ENCODE measurements at places on chromosomes 7 and 10.

- DNase-seq = no peak
Observed at GRCh38 chr7:66344166-66344565, 139.0 kb downstream of the TPST1 start.

- DNase-seq = no peak
Observed at GRCh38 chr7:103240806-103241205, 56.4 kb upstream of the PMPCB start.

GRCh38 chr10:26081459-26081858 is 135.1 kb upstream of the GAD2 start:
- no peak for DNase-seq

DNA sequence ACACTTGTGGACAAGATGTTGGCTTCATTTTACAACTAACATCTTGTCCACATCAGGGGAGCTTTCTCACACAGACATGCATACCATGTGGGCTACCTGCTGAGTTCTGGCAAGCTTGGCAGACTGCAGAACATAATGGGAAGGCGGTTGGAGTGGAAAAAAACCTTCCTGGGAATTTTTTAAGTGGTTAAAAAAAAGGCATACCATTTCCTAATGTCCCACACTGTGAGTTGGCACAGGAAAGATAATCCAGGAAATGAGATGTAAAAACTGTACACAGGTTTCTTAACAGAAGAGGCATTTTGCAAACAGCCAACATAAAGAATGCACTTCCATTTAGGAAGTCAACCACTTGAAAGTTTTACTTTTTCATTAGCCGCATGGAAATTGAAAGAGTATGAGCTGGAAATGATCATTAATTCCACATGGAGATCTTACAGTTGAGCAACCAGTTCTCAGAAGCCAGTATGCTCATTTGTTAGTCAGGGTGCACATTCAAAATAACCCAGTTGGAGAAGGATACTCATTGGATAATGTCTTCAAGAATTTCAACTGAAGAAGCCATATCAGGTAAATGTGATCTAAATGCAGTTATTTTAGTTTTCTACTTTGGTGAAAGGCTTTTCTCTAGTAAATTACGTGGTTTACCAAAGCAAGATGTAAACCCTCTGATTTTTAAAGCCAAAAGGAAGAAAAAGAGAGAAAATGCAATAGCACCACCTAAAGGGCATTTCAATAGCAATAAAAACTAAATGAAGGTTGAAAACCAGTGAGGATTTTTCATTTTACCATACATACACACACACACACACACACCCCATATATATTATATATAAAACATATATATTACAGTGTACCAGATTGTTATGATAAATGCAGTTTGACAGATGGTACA is 194.0 kb downstream of the TAX1BP1 start:
- DNase-seq = no peak

DNA sequence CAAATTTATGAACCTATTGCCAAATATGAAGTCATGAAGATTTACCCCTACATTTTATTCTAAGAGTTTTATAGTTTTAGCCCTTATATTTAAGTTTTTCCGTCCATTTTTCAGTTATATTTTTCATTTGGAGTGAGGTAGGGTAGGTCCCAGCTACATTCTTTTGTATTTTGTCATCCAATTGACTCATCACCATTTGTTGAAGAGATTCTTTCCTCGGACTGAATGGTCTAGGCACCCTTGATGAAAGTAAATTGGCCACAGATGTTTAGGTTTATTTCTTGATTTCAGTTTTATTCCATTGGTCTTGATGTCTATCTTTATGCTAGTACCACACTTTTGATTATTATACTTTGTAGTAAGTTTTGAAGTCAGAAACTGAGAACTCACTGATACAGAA is 22.7 kb downstream of the CYP2C19 start:
- DNase-seq = no peak

DNA sequence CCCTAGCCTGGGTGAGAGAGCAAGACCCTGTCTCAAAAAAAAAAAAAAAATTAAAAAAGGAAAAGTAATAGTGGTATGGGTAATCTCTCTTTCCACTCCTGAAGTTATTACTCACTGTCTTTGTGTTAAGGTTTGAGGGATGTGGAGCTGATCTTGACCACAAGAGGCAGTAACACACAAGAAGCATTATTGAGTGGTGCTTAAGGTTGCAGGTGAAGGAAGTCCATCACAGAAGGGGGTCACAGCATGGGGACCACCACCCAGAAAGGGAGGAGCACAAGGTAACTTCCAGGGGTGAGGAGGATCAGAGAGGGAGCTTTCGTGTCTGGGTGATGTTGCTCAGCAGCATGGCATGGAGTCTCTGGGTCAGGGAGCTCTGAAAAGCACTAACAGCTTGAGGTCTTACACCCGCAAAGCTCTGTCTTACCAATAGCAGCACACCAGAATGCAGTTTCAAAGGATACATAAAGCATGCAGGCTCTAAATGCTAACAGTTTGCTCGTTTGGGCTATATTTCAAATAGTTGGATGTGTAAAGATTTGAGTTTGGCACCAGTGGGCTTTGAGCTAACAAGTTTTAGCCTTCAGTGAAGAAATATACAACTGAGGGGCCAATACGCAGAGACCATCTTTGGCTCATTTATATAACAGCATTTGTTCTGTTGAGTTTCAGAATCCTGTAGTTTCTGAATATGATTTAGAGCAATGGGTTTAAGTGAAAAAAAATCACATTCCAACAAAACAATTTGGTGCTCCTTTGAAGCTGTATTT is 100.4 kb upstream of the DNAJC1 start:
- DNase-seq = no peak

DNA sequence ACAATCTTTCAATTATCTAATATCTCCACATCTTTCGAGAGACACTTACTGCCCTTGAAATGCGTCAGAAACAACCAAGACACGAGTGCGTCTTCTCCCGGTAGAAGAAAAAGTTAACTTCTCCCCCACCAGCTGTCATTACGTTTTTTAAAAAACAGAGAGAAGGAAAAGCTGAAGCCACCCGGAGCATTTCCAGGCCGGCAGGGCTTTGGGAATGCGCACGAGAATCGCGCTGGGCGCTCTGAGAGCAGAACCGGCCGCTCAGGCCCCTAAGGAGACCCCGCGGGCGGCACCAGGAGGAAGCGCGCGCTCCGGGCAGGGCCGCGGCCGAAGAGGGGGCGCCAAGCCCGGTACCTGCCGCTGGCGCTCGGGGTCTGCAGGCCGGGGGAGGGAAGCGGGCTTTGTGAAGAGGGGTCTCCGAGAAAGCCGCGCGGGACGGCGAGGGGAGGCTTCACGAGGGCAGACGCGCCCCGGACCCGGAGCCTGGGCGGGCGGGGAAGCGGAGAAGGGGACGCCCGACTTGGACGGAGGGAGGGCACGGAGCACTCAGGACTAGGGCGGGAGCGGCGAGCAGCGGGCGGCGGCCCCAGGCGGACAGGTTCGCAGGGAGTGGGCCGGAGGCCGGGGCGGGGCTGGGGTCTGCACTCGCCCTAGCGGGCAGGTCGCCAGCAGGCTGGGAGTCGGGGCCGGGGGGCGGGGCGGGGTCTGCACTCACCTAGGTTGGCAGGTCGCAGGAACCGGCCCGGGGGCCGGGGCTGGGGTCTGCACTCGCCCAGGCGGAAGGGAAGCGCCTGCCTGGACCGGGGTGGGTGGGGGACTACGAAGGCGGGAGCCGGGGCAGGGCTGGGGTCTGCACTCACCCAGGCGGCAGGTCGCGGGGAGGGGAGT is 932 bp downstream of the ESYT2 start:
- DNase-seq = no peak

GRCh38 chr7:99827040-99827778 is 604 bp upstream of the CYP3A43 start:
- DNase-seq = no peak

GRCh38 chr10:69405221-69405620 is 11.5 kb downstream of the TACR2 start:
- DNase-seq = no peak

GRCh38 chr10:110754375-110755105 is 110.4 kb downstream of the RBM20 start:
- DNase-seq = no peak

GRCh38 chr10:92508866-92509265 is 65.0 kb downstream of the IDE start:
- no peak for DNase-seq

GRCh38 chr10:94524146-94524545 is 21.4 kb upstream of the HELLS start:
- no peak for DNase-seq

DNA sequence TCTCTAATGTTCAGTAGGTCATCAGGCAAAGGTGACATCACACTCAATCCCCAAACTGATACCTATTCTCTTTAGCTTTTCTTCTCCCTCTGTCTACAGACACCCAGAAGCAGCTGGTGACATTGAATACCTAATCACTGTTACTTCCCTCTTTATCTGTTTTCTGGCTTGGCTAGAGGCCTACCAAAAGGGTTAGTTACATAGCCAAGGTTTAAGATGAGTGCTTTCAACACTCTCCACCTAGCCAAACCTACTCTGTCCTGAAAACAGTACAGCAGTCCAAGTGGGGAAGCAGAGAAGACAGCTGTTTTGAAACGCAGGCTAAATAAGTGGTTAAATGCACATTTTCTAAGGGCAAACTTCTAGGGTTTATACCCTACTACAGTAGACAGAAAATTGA is 39.4 kb downstream of the CCNJ start:
- no peak for DNase-seq

DNA sequence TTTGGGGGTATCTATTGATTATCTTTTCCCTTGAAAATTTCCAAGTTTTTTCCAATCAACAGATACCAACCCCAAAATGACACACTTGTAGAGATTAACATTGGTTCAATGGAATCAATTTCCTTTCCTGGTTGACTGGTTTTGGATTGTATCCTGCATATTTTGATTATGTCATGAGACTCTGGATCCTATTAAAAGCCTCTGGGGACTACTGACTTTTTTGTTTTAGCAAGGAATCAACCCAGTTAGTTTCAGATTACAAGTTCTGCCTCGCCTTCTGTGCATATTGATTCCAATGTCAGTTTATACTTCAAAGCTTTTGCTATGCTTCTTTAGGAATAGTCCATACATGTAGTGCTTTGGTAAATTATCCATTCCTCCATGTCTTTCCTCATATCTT is 29.2 kb downstream of the COPG2 start:
- DNase-seq = no peak

GRCh38 chr7:81577642-81578340 is 192.1 kb downstream of the HGF start:
- no peak for DNase-seq

GRCh38 chr7:143303733-143304132 is 12.2 kb upstream of the CLCN1 start:
- no peak for DNase-seq

- DNase-seq = no peak
Observed at GRCh38 chr7:24922099-24922773, 57.7 kb downstream of the OSBPL3 start.

GRCh38 chr7:55483046-55483445 is 89.3 kb downstream of the VOPP1 start:
- DNase-seq = no peak

- no peak for DNase-seq
Observed at GRCh38 chr7:127107601-127108007, 145.1 kb downstream of the GRM8 start.

GRCh38 chr7:39075210-39075609 is 97.5 kb downstream of the POU6F2 start:
- DNase-seq = no peak

DNA sequence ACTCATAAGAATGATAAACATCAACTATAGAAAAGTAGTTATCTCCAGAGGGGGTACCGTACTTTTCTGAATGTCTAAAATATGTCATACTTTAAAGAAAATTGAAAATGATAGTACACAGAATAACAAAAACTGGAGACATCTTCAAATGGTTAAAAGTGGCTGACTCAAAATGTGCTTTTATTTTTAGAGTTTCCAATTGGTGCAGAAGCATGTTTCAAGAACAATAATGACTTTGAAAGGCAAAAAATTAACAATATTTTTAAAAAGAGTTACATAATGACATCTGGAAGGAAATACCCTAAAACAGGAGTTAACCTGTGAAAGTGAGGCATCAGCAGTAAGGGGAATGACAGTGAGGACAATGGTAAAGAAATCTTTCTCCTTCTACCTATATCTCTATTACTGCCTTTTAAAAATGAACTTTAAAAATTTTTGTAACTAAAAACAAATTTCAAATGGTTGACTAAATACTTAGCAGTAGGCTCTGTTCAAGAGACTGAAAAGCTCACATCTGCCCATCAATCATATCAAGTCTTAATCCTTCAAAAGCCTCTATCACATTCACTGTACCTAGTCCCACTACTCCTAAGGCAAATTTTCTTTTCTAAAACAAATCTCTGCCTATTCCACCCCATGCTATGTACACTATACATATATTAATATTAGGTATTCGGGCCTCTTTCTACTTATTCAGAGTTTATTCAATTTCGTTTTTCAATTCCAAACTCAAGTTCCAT is 3.0 kb downstream of the ASZ1 start:
- no peak for DNase-seq

- no peak for DNase-seq
Observed at GRCh38 chr7:69448071-69448470, 150.2 kb upstream of the AUTS2 start.

DNA sequence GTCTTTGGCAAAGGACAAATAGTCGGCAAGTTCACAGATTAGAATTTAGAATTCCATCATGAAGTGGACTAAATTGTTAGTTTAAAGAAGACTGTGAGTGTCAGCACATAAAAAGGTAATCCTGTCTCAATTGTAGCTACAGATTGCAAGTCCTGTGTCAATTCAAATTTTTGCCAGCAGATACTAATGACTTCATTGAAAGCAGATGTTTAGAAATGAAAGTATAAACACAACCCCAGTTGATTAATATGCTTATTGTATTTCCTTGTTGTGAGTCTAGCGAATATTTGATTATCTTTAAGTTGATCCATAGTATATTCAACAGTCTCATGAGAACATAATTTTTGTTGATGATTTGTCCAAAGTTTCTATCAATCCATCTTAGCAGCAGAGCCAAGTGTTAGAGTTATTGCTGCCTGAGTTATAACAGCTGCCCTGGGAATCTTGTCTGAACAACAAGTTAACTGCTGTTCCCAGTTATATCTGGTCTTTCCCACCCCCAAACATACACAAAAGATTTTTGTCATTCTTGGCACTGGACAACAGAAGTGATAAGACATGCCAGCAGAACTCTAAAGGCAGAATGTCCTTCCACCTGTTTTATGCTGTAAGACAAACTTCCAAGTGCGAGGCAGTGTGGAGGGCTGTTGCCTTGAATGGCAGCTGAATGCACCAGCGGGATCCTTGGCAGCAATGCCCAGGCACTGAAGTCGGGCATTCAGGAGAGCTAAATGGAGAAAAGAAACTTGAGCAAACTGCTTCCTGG is 21.3 kb upstream of the HERPUD2 start:
- no peak for DNase-seq

GRCh38 chr7:27106181-27106900 is 3.9 kb upstream of the HOXA2 start:
- no peak for DNase-seq

DNA sequence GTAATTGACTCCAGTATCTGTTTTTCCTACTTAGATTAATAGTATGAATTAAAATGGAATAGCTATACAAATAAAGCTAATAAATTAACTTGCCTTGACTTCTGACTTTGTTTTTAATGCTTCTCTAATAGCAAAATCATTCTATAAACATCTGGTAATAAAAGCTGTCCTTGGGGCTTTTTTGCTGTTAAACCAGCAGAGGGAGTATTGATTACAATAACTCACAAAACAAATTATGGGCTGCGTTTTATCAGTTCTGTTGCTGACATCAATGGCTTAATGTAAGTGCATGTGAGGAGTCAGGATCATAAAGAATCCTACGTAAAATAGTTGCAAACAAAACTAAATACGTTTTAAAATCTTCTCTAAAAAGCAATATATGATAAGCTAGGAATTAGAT is 667.8 kb downstream of the PCDH15 start:
- DNase-seq = no peak

All from NCI-H187 (cell line).